ENCODE measurements at places on chromosomes 5 and 9.

- no peak for DNase-seq
Measured at GRCh38 chr5:4735261-4735660, 404.9 kb upstream of the ADAMTS16 start.

DNA sequence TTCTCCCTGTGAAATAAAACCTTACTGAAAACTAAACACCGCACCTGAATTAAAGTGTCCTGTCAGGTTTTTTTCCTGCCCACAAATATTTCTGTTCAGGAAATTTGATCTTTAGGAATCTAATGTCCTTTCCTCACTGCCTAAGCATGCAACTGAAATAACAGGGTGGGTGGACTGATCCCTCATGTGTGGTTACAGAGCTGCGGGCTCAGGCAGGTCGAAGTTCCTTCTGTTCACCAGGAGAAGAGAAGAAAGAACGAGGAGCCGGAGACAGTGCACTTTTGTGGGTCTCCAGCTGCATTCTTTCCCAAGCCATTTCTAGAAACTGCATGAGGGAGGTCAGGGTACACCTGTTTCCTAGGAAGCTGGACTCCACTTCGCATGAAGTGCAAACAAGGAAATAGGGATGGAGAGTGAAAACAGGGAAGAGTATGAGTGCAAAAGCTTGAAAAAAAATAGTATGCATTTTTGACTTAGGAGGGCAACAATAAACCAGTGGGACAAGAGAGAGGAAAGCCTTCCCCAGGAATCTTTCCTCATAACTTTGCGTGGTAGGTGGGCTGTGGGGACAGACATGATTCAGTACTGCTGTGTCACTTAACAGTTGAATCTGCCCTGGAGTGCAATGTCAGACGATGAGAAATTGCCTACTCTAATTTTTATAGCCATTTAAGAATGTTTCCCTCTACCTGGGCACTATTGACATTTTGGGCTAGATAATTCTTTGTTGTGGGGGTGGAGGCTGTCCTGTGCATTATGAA lies 60.3 kb downstream of the GCNT1 start:
- DNase-seq: no peak

GRCh38 chr9:38039907-38040682 lies 28.9 kb downstream of the SHB start:
- DNase-seq: no peak

DNA sequence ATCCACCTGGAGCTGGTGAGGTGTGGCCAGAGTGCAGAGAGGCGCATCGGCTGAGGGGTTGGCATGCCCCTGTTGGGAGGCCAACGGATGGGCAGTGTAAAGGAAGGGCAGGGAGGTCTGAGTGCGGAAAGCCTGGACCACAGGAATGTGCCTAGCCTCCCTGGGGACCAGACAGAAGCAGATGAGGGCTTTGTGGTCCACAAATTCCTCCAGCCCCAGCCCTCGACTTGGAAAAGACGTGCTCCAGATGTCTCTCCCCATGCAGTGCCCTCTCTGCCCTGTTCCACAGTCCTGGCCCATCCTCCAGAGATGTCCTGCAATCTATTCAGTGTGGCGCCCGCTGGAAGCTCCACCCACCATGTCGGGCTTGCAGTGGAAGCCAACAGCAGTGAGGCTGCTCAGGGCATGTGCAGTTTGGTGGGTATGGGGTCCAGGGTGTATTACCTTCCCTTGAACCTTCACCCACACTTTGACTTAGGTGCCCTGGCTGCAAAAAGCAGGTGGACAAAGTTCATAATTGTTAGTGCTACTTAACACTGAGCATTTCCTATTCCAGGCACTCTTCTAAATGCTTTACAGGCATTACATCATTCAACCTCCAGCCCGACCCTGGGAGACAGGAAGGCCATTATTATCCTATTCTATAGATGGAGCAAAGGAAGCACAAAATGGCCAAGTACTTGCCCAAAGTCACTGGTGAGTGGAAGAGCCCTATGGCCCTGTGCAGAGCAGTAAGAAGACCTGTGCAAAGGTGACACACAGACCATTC lies 120.2 kb upstream of the SLC25A48 start:
- DNase-seq: peak; percentile 76

GRCh38 chr9:73437758-73438157 lies 286.1 kb downstream of the ANXA1 start:
- no peak for DNase-seq

DNA sequence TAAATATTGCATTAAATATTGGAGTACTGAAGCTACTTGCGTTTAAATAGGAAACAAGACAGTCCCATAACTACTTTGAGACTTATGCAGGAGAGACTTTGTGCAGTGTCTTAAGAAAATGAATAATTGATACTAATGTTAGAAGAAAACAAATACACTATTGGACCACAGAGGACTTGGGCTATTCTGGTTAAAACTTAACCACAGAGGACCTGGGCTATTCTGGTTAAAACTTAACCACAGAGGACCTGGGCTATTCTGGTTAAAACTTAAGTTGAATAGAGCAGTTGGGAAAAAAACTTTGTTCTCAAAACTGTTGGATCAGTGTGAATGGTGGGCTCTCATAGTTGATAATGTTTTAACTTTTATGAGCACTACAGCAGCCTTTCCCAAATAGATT lies 141.7 kb downstream of the WDR70 start:
- no peak for DNase-seq

DNA sequence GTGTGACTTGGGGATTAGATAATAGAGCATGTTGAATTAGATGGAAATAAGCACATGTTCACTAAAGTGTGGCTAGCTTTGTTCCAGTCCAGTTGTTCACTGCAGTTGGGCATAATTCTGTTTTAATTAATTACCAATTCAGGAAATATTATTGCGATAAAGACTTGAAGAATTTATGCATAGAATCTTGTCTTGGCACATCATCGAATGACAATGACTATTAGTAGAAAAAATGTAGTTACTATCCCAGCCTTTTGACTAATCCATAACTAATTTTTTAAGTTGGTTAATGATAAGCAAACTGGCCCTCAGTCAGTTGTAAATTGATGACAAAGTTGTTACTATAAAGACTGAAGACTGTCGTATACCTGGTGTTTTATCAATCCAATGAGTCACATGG lies 10.5 kb downstream of the LNPEP start:
- DNase-seq: no peak

DNA sequence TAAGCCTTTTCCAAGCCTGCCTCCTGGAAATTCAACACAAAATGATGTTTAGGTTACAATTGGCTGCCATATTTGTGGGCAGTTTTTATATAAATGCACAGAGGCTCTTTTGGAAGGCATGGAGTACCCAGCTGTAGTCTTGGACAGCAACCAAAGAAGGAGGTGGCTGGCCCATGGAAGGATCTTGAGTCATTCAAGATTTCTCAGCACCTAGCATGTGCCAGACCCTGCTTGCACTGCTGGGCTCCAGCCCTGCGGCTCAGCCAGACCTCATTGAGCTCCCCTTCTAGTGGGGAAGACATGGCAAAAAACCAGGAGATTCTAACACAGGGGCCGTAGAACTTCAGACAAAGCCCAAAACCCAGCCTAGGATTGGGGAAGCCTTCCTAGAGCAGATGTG lies 22.1 kb downstream of the JADE2 start:
- peak; percentile 72 for DNase-seq

- no peak for DNase-seq
Measured at GRCh38 chr9:13806714-13807113, 507.2 kb downstream of the NFIB start.

DNA sequence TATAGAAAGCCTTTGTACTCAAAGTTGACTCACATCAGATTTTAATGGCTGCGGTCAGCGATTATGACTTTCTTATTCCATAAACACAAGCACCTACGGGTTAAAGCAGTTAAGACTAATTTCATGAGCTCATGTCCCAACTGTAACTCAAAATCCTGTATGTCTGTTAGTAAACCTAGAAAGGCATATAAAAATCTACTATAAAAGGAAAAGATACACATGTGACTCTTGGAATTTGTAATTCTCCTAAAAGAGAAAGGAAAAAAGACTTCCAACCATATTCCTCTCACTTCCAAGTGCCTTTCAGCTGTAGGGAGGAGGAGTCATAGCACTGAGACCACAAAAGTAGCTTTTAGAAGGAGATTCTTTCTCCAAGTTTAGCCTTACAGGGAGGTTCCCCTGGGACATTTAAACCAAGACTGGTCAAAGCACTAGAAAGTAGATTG lies 129.1 kb downstream of the EBF1 start:
- no peak for DNase-seq

GRCh38 chr5:174982485-174982884 lies 258.1 kb downstream of the MSX2 start:
- no peak for DNase-seq

DNA sequence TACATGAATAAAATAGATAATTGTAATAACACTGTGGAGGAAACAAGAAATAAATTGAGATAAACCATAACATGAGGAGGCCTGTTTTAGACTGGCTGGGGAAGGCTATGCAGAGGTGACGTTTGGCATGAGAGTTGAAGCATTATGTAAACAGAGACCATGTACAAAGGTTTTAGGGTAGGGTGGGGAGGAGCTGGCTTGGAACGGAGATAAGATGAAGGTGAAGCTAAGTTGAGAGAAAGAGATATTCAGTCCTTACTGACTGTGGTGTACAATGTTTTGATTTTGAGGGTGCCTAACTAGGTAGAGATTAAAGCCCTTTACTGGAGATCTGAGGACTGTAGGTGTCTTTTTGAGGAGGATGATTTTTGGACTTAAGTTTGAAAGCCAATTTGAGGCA lies 17.8 kb downstream of the MAN2A1 start:
- no peak for DNase-seq

DNA sequence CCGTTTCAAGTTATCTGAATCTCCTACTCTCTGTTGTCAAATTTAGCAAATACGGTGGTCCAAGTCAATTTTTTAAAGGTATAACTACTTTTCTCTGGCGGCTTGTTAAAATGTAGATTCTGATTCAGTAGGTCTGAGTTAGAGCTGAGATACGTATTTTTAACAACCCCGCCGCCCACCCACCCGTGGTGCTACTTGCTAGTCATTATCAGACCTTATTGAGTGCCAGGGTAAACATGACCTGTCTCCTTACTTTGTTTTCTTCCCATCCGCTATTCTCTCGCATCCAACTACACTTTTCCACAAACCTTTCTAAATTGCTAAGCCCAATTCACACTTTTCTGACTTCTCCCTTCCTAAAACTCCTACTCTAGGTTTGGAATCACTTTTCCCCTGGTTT lies 694 bp upstream of the PLAA start:
- no peak for DNase-seq

DNA sequence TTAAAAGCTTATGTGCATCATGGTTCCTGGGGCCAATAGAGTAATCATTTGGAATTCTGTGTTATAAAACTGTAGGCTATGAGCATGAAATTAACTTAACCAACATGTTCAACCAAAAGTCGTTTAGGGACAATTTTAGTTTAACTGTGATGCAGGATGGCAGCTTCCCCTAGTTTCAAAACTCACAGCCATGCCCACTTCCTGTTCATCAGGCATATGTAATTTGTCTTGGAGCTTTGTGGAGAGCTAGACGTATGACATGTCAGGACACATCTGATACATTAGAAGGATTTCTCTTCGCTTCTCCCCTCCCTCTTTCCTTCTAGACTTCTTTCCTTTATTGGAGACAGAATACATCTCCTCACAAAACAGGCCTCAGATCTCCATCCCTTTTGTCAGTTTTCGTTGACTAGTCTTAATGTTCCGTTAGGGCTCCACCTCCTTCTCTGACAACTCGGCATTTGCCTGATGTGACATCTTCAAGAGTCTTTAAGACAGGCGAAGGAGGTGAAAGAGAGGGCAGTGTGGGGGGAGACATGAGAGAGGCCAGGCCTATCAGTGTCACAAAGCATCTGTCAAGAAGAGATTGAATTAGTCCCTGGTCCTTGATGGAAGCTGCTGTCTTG lies 176.0 kb downstream of the MSX2 start:
- DNase-seq: no peak

DNA sequence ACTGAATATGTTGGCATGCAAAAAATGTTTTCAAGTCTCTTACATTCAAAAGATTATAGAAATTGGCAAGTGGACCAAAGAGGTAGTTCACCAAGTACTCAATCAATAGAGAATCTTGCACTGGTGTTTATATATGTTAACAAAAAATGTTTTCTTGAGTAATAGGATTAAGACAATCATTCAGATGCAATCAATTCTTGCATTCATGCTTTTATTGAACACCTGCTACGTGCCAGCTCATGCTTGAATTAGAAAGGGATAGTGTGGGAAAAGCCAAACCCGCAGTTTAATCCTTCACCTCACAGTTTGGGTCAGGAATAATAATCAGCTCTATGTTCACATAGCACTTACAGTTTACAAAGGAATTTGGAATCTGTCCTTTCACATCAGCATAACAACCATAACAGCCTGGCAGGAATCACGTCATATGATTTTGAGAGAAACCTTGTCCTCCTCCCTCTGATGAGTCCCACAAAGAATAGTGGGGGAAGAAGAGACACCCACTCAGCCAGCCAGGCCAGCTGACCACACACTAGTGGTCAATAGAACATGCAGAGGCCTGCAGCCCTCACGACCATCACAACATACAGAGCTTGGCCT lies 36.8 kb upstream of the FRRS1L start:
- DNase-seq: no peak

GRCh38 chr5:117131048-117131679 lies 556.5 kb upstream of the SEMA6A start:
- no peak for DNase-seq

- no peak for DNase-seq
Measured at GRCh38 chr9:130610862-130611707, 31.7 kb downstream of the FUBP3 start.

DNA sequence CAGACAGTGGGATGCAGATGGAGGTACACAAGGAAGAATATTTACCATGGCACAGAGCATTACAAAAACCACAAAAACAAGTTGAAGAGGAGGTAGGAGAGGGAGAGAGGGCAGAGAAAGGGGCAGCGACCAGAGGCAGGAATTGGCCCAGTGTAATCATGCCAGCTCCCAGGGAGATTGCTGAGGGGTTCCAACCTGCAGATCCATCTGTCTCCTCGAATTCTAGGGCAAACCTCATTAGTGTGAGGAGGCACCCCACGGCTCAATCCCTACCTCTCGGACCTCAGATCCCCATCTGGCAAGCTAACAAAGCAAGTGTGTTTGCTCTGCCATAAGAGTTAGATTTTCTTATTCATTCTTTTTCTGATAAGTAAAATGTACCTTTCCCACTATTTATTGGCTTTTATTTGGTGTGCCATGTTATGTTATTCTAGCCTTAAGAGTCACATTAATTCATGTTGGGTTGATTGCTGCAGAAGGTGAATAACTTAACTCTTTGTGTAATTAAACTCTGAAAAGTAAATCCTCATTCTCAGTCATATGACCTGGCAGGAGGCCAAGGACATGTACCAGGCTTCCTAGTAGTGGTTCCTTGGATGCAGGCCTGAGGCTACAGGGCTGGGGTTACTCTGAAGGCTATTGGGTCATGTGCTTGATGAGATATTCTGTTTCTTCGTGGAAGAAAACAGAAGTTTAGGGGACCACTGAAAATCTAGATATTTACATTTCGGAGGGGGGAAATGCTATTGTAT lies 315.2 kb upstream of the ATP10B start:
- no peak for DNase-seq

- peak; percentile 32 for DNase-seq
Measured at GRCh38 chr5:10789021-10789420, 28.0 kb upstream of the DAP start.

GRCh38 chr5:128572051-128572929 lies 34.2 kb upstream of the FBN2 start:
- DNase-seq: no peak
